Stimulated activated CD4-positive, alpha-beta T cell treated with anti-CD3 and anti-CD28 coated beads, Interleukin-1b, Interleukin-23, amount 100 ng/mL, for 48 hours (primary cell): ENCODE measurements at places on chromosomes 7 and 10.

DNA sequence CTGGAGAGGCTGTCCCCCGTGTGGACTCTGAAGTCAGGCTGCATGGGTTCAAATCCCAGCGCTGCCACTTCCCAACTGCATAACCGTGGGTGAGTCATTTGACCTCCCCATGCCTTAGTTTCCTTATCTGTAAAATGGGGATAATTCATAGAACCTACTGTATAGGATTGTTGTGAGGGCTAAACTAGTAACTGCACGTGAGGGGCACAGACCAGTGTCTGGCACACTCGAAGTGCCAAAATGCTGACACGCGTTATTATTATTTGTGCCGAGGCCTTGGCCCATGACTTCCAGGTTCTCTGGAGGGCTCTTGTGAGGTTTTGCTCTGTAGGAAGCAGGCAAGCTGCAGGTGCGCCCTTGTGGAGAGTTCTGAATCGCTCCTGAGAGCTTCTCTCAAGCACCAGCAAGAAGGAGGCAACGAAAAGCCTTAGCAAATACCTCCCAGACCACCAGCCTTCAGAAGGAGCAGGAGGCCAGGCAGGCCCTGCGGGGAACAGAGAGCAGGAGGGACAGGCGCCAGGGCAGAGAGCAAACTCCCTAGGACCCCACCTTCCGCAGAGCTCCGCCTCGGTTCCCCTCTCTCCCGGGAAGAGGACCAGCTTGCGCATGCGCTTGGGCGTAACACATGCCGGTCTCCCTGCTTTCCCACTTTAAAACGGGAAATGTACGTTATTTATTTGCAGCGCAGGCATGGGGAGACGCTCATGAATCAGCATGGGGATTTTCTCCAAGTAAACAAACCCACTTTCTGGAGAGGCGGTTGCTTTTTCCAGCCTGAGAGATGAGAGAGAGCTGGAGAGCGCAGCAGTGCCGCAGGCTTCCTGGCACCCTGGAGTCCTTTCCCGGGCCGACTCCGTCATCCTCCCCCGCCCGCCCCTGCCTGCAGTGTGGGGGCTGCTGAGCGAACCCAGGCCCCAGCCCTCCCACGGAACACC is 39.6 kb downstream of the SORCS3 start:
- DNase-seq: no peak

DNA sequence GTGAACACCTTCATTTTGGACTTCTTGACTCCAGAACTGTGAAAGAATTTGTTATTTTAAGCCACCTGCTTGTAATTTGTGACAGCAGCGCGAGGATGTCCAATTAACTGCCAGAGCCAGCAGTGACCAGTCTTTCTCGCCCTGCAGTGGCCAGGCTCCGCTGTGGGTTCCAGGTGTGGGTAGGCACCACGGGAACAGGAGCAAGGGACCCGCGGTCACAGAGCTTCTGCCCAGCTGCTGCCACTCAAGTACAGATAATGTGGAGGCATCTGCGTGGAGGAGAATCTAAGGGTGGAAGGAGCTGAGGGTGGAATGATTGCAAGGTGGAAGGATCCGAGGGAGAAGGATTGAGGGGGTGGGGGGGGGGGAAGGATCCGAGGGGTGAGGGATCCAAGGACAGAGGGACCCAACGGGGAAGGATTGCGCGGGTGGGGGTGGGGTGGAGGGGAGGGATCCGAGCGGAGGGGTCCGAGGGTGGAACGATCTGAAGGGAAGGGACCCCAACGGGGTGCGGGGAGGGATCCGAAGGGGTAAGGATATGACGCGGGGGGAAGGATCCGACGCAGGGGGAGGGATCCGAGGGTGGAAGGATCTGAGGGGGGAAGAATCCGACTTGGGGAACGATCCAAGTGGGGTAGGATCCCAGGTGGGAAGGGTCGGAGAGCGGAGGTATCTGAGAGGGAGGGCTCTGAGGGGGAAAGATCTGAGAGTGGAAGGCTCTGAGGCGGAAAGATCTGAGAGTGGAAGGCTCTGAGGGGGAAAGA is 3.6 kb downstream of the CALY start:
- no peak for DNase-seq

DNA sequence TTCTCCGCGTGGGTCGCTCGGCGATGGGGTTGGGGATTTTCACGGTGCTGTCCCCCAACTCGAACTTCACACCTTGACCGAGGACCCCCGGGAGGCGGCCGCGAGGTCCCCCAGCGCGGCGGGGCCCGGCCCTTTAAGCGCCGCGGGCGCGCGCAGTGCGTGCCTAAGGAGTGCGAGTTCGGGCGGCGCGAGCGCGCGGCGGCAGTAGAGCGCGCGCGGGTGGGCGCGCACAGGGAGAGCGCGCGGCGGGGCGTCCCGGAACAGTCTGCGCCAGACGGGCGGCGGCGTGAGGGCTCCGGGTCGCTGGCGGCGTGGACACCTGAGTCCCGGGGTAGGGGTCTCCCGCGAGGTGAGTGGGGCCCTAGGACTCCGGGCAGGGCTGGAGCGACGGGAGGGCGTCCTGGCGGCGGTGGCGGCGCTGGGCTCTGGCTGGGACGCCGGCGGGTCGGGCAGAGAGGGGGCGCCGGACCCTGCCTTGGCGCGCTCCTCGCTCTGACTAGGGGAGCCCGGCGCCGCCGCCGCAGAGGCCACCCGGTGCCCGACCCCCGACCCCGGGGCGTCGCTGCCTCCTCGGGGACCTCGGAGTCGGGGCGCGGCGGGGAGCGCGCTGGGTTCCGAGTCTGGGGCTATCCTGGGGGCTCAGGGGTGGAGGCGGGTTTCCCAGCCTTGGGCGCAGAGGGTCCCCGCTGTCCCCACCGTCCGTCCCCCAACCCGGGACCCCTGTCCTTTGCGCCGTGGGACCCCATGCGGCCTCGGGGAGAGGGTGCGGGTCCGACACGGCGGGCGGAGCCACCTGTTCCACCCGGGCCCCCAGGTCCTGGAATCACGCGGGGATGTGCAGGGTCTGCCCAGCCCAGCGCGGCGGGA is at the start of gene PROSER2:
TSS of gene PROSER2 (plus strand) at position 235 of the 867 bp plus-strand sequence. CDS start 28,722 bp downstream, outside the sequence.
- peak; percentile 37 for DNase-seq

- no peak for DNase-seq
Observed at GRCh38 chr7:106089647-106090046, 22.5 kb downstream of the SYPL1 start.

DNA sequence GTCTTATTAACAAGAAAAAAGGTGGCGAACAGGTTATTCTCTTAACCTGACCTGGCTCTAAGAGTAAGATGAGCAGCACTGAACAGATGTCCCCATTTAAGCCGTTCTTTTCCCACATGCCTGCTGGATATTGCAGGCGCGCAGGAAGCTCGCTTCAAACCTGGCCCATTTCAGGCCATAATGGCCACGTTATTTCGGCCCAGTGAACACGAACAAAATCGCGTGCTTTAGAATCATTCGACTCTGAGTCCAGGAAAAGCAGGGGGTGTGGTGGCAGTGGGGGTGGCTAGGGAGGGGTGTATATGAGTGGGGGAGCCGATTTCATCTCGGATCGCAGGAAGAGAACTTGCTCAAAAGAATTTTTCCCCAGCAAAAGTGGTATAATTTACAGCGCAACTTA is 6.6 kb upstream of the SP8 start:
- no peak for DNase-seq

DNA sequence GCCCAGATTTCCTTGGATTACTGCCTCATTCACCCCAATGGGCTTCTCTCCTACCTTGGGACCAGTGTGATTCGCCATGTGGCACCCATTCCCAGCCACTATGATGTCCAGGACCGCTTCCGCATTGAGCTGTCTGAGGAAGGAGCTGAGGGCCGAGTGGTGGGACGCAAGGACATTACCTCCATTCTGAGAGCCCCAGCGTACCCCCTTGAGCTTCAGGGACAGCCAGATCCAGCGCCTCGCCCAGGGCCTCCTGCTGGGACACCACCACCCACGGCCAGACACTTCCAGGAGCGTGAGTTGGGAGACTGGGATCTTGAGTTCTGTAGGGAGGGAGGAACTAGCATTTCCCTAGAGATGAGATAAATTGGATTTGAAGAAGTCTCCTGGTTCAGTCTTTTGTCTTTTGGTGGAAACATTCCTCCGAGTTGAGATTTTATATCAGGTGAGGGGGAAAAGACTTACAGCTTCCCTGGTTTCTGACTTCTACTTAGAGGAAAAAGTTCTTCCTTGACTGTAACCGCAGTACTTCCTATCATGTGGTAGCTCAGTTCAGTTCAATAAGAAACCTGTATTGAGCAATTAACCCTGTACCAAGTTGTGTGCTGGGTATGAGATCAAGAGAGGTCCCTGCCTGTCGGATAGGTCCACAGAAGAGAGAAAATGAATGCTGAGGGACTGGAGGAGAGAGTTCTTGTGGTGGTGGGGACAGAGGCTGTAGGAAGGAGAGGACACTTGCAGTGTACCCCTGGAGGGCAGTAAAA is 1.3 kb downstream of the MOSPD3 start:
- DNase-seq: no peak

DNA sequence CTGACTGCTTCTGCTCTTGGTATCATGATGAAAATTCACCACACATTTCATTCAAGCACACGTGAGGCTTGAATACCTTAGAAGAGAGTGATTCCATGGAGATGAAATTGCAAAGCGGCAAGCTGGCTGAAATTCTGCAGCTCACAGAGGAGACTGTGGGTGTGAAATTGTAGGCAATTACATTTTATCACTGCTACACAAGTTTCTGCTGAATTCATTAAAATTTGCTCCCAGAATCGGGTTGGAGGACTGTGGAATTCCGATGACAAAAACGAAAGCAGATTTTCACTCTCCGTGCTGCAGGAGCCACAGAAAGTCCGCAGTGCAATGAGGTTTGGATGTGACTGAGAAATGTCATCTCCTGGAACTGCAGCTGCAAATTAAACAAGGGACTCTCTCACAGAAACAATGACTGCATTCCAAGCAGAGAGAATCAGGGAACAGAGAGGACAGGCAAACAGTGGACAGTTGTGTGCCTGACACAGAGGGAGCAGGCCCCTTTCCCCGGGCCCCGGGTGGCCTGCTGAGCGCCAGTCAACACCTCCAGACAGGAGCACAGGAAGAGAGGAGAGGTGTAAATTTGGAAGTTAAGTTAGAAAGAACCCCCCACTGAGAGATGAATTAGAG is 109.1 kb downstream of the C10orf90 start:
- no peak for DNase-seq

DNA sequence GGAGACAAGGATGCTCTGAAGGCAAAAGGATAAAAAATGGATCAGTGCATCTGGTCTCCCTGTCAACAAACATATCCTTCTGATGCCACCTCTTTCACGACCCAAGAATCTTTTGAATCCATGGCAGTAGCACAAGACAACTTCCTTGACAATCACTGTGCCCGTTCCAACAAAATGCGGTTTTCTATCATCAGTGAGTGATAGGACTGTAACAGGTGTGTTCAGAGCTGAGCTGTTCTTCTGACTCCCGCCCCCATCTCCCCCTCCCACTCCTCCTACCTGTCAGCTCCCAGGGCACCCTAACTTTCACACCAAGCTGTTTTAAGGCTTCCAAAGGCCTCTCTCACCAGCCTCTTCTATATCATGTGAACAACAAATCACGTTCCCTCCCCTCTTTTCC is 74.8 kb downstream of the PARD3 start:
- DNase-seq: no peak

- no peak for DNase-seq
Observed at GRCh38 chr7:121360564-121360963, 31.8 kb downstream of the WNT16 start.

DNA sequence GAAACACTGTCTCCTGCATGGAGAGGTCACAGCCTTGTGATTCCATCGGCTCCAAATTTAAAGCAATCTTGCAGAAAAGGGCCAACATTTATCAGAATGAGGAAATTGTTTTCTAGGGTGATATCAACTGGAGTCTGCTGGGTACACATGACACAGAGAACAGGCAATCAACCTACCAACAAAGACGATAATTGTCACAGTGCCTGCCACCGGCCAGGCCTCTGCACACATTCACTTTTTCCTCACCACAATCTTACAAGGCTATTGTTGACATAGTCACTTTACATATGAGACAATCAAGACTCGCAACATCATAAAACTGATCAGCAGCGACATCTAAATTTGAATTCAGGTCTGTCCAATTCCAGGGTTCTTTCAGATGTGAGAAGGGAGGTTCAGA is 189.4 kb downstream of the KCNMA1 start:
- no peak for DNase-seq

- DNase-seq: no peak
Observed at GRCh38 chr10:86385806-86386205, 19.2 kb upstream of the GRID1 start.

DNA sequence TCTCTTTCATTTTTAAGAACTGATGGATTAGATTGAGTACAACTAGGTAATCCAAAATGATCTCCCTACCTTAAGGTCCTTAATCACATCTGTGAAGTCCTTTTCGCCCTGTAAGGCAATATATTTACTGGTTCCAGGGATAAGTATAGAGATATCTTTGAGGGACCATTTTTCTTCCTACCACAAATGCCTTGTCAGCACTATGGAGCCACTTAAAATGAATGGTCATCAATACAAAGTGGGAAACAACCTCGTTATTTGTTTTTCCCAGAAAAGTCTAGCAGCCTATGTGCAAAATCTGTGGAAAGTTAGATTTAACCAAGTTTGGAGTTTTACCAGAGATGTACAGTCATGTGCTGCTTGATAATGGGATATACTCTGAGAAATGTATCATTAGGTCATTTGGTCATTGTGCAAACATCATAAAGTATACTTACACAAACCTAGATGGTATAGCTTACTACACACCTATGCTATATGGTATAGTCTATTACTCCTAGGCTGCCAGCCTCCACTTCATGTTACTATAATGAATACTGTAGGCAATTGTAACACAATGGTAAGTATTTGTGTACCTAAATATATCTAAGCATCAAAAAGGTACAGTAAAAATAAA is 366.2 kb upstream of the TMEM229A start:
- DNase-seq: no peak

DNA sequence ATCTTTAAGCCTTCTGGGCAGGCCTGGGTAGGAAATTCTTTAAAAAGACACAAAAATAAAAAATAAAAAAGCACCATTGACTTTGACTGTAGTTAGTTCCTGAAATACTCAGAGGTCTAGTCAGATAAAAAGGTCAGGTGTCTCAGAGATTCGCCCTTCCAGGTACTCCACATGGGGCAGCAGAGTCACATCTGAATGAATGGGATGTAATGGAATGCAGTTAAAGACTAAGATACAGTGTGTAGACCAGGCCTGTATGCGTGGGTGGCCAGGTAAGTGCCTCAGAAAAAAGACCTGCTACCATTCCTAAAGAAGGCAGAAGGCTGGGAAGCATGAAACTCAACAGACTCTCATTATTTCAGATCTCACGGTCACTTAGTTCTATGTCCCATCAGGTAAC is 68.6 kb upstream of the SEM1 start:
- no peak for DNase-seq

- no peak for DNase-seq
Observed at GRCh38 chr10:76918106-76918505, 719.5 kb downstream of the KCNMA1 start.

- DNase-seq: no peak
Observed at GRCh38 chr7:156999958-157000726, 10.3 kb downstream of the MNX1 start.

GRCh38 chr10:117306674-117307073 is 65.8 kb downstream of the SLC18A2 start:
- no peak for DNase-seq
